ENCODE measurements at places on chromosomes 7 and 10.

GRCh38 chr10:27692663-27693062 is 53.0 kb downstream of the MKX start:
- no peak for DNase-seq

DNA sequence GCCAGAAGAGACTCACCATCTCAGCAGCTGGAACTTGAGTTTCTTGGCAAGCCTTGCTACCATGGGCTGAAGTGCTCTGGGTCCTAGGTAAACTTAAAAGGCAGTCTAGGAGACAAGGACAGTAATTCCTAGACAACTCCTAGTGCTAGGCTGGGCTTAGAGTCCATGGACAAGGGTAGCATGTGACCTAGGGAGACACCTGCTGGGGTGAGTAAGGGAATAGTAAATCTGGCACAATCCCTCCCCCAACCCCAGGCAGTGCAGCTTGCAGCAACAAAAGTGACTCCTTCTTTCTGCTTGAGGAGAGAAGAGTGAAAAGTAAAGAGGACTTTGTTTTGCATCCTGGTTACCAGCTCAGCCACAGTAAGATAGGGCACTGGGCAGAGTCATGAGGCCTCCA is 316.5 kb upstream of the IMMP2L start:
- DNase-seq: no peak

DNA sequence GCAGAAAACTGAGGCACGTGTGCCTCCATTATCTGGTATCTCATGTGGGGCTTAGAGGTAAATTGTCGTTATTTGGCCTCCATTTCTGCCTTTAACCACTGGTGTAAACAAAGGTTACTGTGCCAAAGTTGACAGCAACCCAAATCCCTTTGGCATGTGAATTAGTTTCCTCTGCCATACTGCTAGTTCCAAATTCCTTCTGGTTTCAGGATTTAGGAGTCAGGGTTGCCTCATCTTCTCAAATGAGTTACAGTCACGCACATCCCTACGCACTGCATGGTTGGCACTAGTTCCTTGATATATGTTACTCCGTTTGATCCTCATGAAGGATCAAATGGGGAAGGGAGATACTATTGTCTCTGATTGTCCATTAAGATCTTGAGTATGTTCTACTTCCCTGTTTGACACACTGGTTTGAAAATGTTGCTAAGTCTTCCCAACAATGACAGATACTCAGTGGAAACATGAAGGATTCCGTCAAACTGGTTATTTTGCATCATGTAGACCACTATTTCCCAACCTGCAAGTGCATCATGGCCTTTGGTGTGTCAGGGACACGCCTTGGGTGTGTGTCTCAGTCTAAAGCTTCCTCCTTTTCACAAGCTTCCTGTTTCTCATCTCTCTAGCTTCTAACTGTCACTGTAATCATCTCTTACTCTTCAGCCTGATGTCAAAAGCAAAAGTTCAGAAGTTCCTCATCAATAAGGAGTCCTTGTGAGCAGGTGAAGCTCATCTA is at the start of gene LIPN:
Gene LIPN, plus strand, starts transcription at position 655 of the 736 bp plus-strand sequence. CDS start 1,386 bp downstream, outside the sequence.
- no peak for DNase-seq

DNA sequence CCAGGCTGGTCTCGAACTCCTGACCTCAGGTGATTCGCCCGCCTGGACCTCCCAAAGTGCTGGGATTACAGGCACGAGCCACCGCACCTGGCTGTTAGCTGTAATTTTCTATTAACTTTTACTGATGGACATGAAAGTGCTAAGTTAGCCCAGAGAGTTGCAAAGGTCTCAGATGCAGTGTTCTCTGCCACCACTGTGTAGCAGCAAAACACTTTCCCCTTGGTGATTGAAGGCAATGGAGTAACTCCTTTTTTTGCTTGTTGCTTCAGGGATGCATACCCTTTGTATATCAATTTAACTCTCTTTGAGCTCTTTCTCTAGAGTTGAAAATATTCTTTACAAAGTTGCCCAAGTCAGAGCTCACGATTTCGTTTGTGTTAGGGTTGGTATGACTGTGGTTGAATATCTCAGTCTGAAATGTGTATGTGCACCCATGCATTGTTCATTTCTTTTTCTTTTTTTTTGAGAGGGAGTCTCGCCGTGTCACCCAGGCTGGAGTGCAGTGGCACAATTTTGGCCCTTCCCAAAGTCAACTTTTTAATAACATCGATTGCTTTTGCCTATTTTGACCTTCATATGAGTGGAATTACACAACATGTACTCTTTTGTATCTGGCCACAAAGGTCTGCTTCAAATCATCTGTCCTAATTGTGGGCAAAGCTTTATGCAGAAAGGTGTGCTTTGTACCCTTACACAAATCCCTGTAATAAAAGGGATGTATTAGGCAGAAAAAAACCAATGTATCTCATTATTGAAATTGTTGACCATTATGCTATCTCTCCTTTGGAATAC is 52.6 kb downstream of the GTF2I start:
- DNase-seq: no peak

DNA sequence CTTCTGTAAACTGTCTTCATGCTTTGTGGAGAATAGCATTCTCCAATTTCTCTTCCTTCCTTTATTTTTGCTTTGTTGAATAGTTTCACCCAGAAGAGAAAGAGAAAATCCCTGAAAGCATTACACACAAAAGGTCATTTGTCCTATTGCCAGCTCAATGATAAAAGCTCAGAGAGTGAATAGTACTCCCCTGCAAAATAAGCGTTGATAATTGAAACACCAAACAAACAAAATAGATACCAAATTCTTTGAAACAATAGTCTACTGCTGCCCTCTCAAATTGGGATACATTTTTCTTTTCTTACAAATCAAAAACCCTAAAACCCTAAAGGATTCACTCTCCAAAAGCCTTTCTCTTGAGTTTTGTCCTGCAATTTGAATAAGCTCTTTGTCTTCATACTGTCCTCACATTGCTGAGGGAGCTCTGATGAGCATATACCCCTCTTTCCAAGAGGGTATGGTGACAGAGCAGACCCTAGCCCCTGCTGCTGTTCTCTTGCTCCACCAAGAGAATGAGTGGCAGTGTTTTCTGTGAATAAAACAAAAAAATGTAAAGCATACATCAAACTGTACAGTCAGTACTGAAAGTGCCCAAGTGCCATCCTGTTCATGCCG is 134.4 kb downstream of the CSTF2T start:
- no peak for DNase-seq

DNA sequence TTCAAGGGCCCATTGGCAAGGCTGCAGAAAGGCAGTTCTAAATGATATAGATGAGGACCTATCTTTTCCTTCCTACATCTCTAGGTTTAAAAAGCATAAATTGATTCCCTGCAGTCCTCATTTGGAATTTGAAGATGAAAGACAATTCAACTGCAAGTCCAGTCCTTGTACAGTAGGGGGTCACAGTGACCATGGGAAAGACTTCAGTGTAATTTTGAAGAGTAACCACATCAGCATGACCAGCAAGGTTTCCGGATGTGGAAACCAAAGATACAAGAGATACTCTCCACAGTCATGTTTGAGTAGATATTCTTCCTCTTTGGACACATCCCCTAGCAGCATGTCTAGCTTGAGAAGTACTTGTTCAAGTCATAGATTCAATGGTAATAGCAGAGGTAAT is 539.3 kb upstream of the TEX47 start:
- no peak for DNase-seq

- DNase-seq: no peak
These were observed 219.5 kb upstream of the KCND2 start for GRCh38 chr7:120053390-120053961.

DNA sequence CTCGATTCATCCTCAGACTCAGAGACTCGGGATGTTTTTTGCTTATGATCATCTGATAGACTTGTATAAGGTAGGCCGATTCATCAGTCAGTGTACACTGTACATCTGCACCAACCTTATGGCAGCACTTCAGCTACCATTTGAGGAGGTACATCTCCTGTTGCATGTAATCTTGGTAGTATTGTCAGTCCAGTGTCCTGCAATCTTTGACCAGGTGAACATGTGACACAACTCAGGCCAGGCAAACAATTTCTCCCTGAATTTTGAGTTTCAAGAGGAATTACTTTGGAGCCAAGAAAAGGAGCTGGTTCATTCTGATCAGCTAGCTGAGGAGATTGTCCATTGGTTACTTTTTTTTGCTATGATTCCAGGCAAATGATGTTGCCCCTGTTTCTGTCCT is 19.7 kb upstream of the WASL start:
- DNase-seq: no peak

DNA sequence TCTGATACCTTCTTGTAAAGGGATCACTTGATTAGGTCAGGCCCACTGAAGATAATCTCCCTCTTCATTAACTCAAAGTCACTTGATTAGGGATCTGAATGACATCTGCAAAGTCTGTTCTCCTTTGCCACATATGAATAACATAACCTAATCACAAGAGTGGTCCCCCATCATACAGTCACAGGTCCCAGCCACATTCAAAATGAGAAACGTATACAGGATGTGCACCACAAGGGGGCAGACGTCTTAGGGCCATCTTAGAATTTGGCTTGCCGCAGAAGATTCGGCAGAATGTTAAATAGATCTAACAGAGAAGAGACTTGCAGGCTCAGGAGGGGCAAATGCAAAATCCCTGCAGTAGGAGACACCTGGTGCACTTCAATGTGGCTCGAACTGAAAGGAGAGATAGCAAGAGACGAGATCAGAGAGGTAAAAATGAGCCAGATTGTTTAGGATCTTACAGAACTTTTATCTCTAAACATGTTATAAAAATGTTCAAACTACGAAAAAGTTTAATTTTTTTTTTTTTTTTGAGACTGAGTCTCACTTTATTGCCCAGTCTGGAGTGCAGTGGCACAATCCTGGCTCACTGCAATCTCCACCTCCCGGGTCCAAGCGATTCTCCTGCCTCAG is 10.4 kb upstream of the SMC3 start:
- no peak for DNase-seq

- DNase-seq: no peak
These were observed 29.9 kb downstream of the AP5Z1 start for GRCh38 chr7:4805110-4805983.

DNA sequence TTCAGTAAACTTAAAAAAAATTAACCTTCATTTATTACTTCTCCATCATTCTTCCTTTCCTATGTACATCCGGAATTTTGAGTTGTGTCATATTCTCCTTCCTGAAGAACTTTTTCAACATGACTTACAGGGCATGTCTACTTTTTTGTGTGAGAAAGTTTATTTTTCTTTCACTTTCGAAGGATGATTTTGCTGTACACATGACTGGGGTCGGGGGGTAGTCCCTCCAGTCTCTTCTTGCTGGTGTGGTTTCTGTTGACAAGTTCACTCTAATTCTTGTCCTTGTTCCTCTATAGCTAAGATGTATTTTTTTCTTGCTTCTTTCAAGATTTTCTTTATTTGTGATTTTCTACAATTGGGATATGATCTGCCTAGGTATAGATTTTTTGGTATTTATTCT is 55.8 kb downstream of the INPP5A start:
- peak; percentile 40 for DNase-seq

DNA sequence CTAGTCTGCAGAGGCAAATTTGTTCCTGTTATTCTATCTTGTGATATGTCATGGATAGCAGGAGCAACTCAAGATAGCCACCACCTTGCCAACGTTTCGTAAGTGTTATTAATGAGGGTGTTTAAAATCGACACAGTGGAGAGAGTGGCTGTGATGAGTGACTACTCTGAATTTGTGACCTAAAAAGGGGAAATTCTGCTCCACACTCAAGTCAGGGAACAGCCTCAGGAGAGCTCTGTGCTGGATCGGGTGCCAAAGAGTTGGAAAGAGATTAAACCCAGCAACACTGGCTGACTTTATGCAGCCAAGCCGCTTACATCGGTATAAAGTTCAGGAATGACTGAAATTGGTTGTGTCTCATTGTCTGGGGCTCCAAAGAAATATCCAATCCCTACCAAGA is 9.5 kb downstream of the TACC2 start:
- no peak for DNase-seq

- no peak for DNase-seq
These were observed 77.7 kb upstream of the GPR37 start for GRCh38 chr7:124843336-124843735.

DNA sequence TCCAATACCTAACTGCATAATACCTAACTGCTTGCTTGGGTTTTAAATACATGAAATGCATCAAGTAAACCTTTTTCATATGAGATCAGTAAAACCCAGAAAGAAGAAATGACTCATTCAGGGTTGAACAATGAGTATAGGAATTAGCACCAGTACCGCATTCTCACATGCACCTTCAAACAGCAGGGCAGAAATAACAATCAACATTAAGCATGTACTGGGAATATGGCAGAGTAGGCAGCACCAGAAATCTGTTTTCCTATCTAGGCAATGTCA is 850.3 kb upstream of the SORCS1 start:
- no peak for DNase-seq

GRCh38 chr10:31004611-31005193 is 27.0 kb downstream of the ZNF438 start:
- DNase-seq: no peak

GRCh38 chr10:101214446-101215396 is 14.5 kb downstream of the LBX1 start:
- no peak for DNase-seq

- DNase-seq: no peak
These were observed 1.6 kb downstream of the FAM204A start for GRCh38 chr10:118340486-118340885.

GRCh38 chr7:87645446-87645845 is 17.2 kb downstream of the RUNDC3B start:
- no peak for DNase-seq

GRCh38 chr10:53839440-53840039 is 961.5 kb downstream of the PCDH15 start:
- no peak for DNase-seq

DNA sequence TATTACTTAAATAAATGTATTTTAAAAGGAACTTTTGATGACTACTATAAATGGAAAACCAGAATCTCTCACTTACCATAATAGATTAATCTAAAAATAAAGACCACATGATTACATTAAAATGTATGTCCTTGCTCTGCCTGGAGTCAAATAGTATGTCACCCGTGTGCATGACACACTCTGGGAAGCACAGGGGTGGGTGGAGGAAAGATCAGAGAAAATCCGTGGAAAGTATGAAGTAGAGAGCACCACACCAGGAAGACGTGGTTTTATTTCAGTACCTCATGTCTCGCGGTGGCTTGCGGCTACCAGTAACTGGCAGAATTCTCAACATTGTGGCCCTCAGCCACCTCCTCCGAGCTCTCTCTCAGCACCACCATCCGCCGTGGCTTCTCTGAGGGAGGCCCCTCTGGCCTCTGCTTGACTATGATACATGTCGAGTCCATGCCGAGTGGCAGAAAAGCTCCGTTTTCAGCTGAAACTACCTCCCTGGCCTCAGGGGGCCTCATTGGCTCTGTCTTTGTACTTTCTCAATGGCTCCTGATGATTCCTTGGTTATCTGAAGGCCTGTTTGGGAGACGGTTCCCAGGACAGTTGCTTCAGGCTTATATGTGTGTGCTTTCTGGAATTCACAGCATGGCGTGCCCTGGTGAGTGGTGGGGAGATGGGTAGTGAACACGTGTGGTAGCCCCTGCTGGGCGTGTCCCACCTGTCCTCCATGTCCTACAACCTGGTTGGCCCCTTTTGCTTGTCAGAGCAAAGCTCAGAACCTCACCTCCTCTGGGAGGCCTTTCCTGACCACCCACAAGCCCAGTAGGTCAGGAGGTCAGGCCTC is 49.8 kb downstream of the LHPP start:
- no peak for DNase-seq
